RWPE2 (cell line): ENCODE measurements at places on chromosomes 7 and 10.

GRCh38 chr10:132489053-132489703, 48.4 kb upstream of the INPP5A start:
- H3K27ac ChIP-seq = no peak overlapping the region
- H3K4me1 ChIP-seq = no peaks in the 10 kb centered on the region
- H3K4me3 ChIP-seq = no peak overlapping the region
- no peaks in the 10 kb centered on the region for H3K36me3 ChIP-seq
- no peaks in the 10 kb centered on the region for H3K27me3 ChIP-seq

DNA sequence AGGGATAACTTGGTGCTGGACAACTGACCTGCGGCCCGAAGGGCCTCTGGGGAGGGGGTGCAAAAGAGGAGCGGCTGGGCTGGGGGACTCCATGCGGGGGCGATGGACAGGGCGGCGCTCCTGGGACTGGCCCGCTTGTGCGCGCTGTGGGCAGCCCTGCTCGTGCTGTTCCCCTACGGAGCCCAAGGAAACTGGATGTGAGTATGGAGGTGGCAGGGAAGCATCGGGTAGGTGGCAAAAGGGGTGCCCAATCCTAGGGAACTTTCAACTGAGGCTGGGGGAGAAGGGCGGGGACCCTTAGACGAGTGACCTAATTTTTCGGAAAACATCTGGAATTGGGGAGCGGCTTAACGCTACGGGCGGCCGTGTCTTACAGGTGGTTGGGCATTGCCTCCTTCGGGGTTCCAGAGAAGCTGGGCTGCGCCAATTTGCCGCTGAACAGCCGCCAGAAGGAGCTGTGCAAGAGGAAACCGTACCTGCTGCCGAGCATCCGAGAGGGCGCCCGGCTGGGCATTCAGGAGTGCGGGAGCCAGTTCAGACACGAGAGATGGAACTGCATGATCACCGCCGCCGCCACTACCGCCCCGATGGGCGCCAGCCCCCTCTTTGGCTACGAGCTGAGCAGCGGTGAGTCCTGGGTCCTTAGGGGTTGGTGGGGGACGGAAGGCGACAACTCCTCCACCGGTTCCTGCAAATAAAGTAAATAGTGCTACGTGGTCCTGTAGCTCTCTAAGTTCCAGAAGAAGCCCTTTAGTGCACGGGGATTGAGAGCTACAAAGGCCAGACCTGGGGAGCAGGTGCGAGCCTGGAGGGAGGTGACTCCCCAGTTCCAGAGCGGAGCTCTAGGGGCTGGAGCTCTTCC, 622 bp downstream of the WNT16 start:
- H3K27me3 ChIP-seq = peaks cover 64% of the 10 kb centered on the region
- no peaks in the 10 kb centered on the region for H3K4me1 ChIP-seq
- no peak overlapping the region for H3K27ac ChIP-seq
- peak overlapping the region; percentile 15 for H3K4me3 ChIP-seq
- DNase-seq = peak; percentile 54

GRCh38 chr10:60967854-60968484, 24.0 kb upstream of the RHOBTB1 start:
- no peak for DNase-seq
- no peak overlapping the region for H3K27ac ChIP-seq
- no peak overlapping the region for H3K4me3 ChIP-seq
- peaks cover 26% of the 10 kb centered on the region for H3K4me1 ChIP-seq

- H3K27me3 ChIP-seq = no peaks in the 10 kb centered on the region
- no peak overlapping the region for H3K4me3 ChIP-seq
- no peak overlapping the region for H3K27ac ChIP-seq
- H3K4me1 ChIP-seq = no peaks in the 10 kb centered on the region
- no peak for DNase-seq
These were observed 70.4 kb upstream of the RET start for GRCh38 chr10:43006490-43006889.

- no peaks in the 10 kb centered on the region for H3K4me1 ChIP-seq
- no peak for DNase-seq
- H3K4me3 ChIP-seq = no peak overlapping the region
- no peak overlapping the region for H3K27ac ChIP-seq
- no peaks in the 10 kb centered on the region for H3K36me3 ChIP-seq
These were observed 43.6 kb upstream of the CARD11 start for GRCh38 chr7:3087243-3087755.

DNA sequence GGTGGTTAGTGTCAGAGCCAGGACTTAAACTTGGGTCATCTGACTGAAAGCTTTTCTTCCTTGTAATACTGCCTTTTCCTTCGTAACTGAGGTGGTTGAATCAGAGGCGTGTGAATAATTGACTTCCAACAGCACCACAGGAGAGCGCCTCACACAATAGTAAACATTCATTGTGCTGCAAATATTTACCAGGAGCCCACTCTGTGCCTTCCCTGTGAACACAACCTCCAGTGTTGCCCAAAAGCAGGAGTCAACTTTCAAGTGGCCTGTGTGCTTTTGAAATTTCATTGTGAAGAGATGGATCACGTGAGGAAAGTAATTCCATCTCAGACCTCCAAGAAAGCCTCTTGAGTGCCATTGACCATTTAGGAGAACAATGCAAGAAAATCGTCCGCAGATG, 60.2 kb downstream of the ADRA2A start:
- no peaks in the 10 kb centered on the region for H3K36me3 ChIP-seq
- DNase-seq = no peak
- H3K4me3 ChIP-seq = no peak overlapping the region
- H3K4me1 ChIP-seq = no peaks in the 10 kb centered on the region
- H3K27ac ChIP-seq = no peak overlapping the region
- H3K27me3 ChIP-seq = no peaks in the 10 kb centered on the region

DNA sequence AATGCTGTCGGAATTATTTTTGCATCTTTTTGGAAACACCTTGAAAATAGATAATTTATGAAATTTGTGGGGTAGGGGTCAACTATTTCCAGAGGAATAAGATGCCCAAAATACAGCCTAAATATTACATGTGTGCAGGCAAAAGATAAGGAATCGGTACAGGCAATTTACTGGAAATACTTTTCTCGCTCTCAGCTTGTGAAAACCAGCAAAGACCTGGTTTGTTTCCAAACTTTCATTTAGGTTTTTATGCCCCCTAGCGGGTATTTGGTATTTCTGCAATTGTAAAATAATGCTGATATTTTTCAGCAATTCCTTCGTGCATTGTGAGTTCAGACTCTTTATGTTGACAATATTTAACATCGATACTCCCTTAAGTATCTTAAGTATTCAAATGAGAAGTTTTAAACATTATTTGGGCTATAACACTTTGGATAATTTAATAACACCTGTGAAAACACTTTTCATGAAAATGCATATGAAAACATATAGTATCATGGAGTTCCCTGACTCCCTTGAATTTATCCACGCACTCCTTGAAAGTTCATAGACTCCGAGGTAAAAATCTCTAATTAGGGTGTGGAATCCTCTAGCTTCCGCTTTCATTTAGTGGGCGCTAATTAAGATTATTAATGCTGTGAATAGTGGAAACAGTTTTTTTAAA, 132.4 kb downstream of the TSPAN12 start:
- H3K27me3 ChIP-seq = no peaks in the 10 kb centered on the region
- no peaks in the 10 kb centered on the region for H3K4me1 ChIP-seq
- no peaks in the 10 kb centered on the region for H3K36me3 ChIP-seq
- no peak overlapping the region for H3K27ac ChIP-seq
- no peak for DNase-seq
- H3K4me3 ChIP-seq = no peak overlapping the region

GRCh38 chr7:36970551-36971514, 246.5 kb upstream of the AOAH start:
- no peak overlapping the region for H3K4me3 ChIP-seq
- H3K27ac ChIP-seq = no peak overlapping the region
- no peaks in the 10 kb centered on the region for H3K4me1 ChIP-seq

GRCh38 chr7:138089080-138089901, 13.0 kb downstream of the AKR1D1 start:
- H3K4me3 ChIP-seq = no peak overlapping the region
- DNase-seq = no peak
- H3K27ac ChIP-seq = no peak overlapping the region
- H3K4me1 ChIP-seq = peaks cover 7% of the 10 kb centered on the region
- no peaks in the 10 kb centered on the region for H3K27me3 ChIP-seq

DNA sequence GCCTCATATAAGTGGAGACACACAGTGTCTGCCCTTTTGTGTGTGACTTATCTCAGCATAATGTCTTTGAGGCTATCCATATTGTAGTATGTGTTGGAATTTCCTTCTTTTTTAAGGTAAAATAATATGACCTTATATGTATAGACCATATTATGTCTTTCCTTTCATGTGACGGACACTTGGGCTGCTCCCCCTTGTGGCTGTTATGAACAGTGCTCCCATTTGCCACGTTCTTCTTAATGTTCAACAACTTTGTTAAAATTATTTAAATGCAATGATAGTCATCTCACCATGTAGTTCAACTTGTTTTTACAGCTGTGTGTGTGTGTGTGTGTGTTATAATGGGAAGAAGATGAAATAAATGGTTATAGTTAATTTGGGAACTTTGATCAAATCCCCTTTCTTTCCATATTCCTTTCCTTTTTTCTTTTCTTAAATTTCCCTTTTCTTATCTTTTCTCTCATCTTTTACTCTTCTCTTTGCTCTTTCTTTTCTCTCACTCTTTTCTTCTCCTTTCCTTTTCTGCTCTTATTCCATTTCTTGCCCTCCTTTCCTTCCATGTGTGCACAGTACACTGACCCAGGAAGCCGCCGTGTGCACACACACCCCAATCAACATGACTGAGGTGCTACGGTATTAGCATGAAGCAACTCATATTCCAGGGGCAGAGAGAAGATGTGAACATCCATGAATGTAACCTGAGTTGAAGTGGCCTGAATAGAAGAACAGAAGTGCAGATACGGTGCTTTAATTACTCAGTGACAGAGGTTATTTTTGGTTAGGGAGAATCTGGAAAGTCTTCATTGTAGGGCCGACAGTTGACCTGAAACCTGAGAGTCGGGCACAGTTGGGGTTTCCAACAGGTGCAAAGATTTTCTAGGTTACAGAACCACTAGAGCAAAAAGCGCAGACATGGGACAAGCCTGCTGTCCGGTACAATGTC, 596.6 kb downstream of the SDK1 start:
- H3K27ac ChIP-seq = no peak overlapping the region
- no peak for DNase-seq
- no peaks in the 10 kb centered on the region for H3K36me3 ChIP-seq
- H3K4me1 ChIP-seq = no peaks in the 10 kb centered on the region

- H3K27me3 ChIP-seq = peaks cover 19% of the 10 kb centered on the region
- no peak overlapping the region for H3K4me3 ChIP-seq
- H3K36me3 ChIP-seq = no peaks in the 10 kb centered on the region
These were observed 59.8 kb downstream of the RAMP3 start for GRCh38 chr7:45217358-45217757.

- no peaks in the 10 kb centered on the region for H3K4me1 ChIP-seq
- no peak for DNase-seq
These were observed 82.9 kb downstream of the KIAA1549 start for GRCh38 chr7:138898255-138898654.

- DNase-seq = no peak
- H3K27ac ChIP-seq = no peak overlapping the region
- H3K4me3 ChIP-seq = no peak overlapping the region
These were observed 38.1 kb downstream of the FAM107B start for GRCh38 chr10:14736600-14737081.

- H3K27me3 ChIP-seq = peaks cover 21% of the 10 kb centered on the region
- DNase-seq = no peak
- H3K4me1 ChIP-seq = no peaks in the 10 kb centered on the region
- H3K27ac ChIP-seq = no peak overlapping the region
- H3K36me3 ChIP-seq = no peaks in the 10 kb centered on the region
- H3K4me3 ChIP-seq = no peak overlapping the region
These were observed 90.1 kb upstream of the ADCY1 start for GRCh38 chr7:45484094-45484493.

DNA sequence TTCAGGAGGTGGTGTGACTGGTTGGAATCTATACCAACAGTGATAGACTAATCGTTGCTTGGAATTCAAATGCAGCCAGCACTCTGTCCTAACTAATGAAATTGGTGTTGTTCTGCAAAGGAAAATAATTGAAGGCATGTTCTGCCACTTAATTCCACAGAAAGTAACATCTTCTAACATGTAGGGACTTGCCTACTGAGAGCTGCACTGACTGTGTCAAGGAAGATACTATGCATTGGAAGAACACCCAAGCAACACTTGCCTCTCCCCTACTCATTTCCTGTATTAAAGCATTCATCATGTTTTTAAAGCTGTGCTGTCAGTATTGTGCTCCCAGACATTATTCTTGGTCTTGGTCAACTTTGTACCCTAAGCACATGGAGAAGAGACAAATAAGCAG, 2.7 kb upstream of the CYP3A7 start:
- no peak overlapping the region for H3K4me3 ChIP-seq
- H3K36me3 ChIP-seq = no peaks in the 10 kb centered on the region
- DNase-seq = no peak
- H3K27me3 ChIP-seq = no peaks in the 10 kb centered on the region

DNA sequence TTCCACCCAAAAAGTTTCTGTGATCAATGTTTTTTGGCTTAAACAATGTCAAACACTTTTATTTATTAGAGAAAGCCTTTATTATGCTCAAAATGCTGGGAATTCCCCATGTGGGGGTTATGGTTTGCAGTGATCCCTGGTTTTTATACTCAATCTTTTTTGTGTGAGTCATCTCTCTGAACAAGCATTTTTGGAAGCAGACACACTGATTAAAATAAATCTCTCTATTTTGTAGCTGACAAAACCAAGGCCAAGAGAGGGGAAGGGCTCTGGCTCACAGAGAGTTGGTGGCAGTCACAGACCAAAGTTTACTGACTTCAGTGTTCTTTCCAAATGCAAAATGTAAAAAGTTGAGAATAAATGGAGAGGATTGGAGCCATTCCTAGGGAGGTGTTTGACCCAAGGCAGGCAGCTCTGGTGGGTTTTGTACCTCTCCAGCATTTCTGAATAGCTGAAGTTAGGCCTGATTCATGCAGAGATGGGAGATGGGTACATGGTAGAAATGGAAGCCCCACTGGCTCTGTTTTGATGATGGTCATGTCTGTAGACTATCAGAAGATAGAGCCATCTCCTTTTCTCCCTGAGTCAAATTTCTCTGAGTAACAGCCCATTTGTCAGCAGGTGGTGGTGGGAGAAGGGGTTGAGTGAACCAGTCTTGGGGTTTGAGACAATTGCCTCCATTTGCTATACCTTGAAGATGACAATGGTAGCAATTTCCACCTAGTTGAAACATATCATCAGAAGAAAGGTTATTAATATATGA, 45.4 kb upstream of the NAMPT start:
- H3K4me1 ChIP-seq = peaks cover 7% of the 10 kb centered on the region
- no peak overlapping the region for H3K27ac ChIP-seq
- H3K4me3 ChIP-seq = no peak overlapping the region
- DNase-seq = no peak
- H3K27me3 ChIP-seq = no peaks in the 10 kb centered on the region

- H3K27me3 ChIP-seq = no peaks in the 10 kb centered on the region
- no peaks in the 10 kb centered on the region for H3K4me1 ChIP-seq
- H3K27ac ChIP-seq = no peak overlapping the region
- no peak for DNase-seq
These were observed 233.6 kb downstream of the GLRX3 start for GRCh38 chr10:130369645-130370381.
